Stimulated activated CD4-positive, alpha-beta T cell treated with anti-CD3 and anti-CD28 coated beads, TNF-alpha, amount 100 ng/mL, for 24 hours (primary cell): ENCODE measurements at places on chromosomes 6 and 20.
A peak's percentile ranks its signal among the peaks of the same experiment; 100 is the strongest.

- no peak for DNase-seq
These were observed 351.5 kb upstream of the CHD6 start for GRCh38 chr20:41969656-41970055.

DNA sequence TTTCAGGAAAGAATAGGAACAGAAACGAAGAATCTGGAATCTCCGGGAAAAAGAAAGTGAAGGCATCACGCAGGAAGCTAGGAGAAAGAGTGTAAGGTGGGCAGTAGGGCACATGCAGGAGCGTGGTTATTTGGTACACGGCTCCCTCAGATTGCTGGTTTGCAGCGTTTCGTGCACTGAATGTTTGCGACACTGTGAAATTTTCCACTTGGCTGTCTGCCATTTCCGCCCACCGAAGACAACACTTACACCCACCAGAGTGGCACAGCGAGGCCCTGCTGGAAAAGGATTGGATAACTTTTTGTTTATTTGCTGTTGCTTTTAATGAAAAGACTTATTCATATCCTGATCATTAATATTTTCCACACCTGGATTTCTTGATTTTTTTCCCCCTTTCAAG lies 248.3 kb downstream of the GMPR start:
- no peak for DNase-seq

GRCh38 chr6:33017694-33018353 lies 8.4 kb upstream of the HLA-DOA start:
- DNase-seq: no peak

- DNase-seq: no peak
These were observed 27.5 kb upstream of the SNRPC start for GRCh38 chr6:34729631-34730470.

DNA sequence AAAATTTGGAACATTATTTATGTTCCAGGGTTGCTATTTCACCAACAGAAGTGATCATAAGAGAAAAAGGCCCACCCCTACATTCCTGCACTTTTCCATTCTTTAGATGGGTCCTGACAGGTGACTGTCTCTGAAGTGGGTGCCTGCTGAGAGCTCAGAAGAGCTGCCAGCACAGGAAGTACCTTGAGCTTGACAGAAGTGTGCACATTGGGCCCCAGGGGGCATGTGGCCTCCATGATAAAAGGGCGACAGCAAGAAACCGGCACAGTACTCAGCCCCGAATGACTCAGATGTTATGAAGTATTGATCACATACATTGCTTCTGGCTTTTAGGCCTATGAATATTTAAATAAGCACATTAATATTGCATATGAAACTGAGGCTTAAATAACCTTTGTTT lies 150.4 kb downstream of the PCSK2 start:
- no peak for DNase-seq

GRCh38 chr6:137927777-137928218 lies 60.7 kb downstream of the TNFAIP3 start:
- DNase-seq: peak; percentile 77

DNA sequence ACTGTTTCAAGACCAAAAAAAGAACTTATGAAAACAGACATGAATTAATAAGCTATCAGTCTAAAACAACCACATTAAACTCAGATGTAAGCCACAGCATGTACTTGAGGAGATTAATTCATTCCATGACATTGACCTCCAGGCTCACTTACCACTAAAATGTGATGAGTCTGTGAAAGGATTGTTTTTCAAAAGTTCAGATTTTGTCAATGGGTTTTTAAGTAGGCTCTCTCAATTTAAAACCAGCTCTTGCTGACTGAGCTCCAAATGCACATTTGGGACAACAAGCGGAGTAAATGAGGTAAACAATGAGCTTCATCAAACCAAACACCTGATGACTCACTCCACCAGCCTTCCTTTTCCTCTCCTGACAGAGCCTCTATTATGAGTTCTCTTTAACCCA lies 197.0 kb downstream of the SIM1 start:
- DNase-seq: no peak

DNA sequence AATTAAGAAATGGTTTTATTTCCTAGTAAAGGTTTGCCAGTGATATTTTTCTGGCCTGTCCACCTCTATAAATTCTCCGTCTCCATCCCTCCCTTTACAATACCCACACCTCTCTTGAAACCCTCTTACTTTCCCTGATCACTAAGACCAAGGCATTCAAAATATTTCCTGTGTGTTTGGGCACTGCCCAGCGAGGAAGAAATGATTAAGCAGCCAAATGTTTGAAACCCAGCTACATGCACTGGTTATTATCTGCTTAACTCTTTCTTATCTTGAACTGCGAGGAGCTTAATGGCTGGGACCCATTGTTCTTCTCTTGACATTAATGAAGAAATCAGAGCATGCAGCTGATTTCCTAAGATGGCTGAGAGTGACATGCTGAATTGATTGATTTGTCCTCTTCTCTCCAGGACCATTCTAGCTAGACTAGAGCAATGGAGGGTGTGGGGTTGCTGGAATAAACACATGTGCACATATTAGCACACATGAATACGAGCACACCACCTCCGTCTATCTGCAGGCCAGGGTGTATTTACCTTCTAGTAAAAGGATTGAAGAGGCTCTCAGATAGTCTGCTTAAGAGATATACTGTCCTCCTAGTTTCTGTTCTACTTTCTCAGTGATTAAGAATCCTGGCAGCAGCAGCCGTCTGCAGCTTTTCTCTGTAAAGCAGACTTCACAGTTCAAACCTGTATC lies 46.1 kb upstream of the PRDM1 start:
- no peak for DNase-seq
